ENCODE measurements at places on chromosomes 1 and 21.

DNA sequence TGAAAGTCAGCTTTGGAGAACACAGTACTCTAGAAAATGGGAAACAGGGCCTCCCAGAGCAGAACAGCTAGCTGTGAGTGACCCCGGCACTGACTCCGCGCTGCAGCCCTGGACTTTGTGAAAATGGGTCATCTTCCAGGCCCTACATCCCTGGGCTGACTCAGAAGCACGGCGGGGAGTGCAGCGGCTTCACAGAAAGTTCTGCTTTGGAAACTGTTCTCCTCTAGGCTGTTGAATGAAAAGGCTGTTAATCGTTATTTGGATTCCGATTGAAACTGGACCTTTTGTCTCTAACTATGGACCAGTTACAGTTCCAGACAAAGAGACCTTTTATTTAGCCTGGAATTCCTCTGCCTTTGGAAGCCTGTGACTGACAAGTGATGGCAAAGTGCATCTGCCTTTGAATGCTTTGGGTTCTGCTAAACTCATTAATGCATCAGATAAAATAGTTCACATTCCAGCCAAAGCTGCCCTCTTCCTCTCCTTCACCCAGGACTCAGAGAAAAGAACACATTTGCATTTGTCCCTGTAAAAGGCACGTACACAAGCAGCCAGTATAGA is 144.9 kb upstream of the HOOK1 start:
- no peak for DNase-seq

DNA sequence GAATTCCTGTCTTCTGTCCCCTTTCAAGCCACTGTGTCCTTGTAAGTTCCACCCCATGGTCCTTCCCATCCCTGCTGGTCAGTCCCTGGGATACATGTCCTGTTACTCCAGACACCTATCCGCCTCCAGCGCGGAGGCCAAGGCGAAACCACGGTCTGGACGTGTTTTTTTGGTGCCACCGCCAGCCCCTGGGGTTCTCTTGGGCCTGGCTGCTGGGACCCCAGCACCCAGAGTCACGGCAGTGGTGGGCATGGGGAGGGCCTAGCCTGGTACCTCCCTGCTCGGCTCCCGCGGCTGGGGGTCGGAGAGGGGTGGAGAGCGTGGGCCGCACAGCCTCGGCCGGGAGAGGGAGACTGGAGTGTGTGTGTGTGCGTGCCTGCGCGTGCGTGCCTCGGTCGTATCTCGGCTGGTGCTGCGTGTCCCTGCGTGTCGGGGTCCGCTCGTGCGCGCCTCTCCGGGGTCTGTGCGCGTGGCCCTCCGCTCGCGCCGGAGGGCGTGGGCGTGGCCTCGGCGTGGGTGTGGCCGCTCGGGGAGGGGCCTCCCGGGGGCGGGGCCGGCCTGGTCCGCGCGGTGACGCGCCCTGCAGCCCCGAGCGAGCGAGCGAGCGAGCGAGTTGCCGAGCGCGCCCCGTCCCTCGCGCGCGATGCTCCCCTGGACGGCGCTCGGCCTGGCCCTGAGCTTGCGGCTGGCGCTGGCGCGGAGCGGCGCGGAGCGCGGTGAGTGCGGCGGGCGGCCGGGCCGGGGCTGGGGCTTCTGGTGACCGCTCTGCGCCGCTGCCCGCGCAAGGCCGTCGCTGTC is at the start of gene VWA1:
VWA1 (plus strand) TSS at position 585 of the 798 bp plus-strand sequence; CDS start at position 644, 59 bp downstream.
- DNase-seq: peak; percentile 88

GRCh38 chr1:222798975-222799374 is 15.9 kb upstream of the DISP1 start:
- DNase-seq: no peak

- no peak for DNase-seq
Observed at GRCh38 chr21:46660505-46660904, 25.0 kb downstream of the PRMT2 start.

- no peak for DNase-seq
Observed at GRCh38 chr1:235500971-235501540, 3.2 kb downstream of the B3GALNT2 start.

GRCh38 chr1:243258731-243259130 is 2.9 kb downstream of the SDCCAG8 start:
- no peak for DNase-seq

- no peak for DNase-seq
Observed at GRCh38 chr1:218945050-218945449, 228.6 kb upstream of the LYPLAL1 start.

DNA sequence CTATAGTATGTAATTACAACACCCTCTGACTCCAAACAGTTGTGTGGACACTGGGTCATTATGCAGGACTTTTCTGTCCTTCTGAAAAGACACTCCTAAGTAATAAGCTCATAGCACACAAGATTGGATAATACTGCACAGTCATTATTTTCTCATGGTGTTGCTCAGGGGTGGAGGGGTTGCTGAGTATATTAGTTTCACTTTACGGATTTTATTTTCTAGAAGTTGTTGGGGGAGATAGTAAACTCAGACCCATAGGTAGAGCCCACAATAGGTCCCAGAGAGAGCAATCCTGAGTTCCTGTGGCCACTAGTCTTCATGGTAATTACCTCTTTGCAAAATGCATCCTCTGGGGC is 53.4 kb downstream of the DUSP10 start:
- DNase-seq: no peak

GRCh38 chr1:149986486-149987296 is 23.8 kb downstream of the OTUD7B start:
- no peak for DNase-seq

DNA sequence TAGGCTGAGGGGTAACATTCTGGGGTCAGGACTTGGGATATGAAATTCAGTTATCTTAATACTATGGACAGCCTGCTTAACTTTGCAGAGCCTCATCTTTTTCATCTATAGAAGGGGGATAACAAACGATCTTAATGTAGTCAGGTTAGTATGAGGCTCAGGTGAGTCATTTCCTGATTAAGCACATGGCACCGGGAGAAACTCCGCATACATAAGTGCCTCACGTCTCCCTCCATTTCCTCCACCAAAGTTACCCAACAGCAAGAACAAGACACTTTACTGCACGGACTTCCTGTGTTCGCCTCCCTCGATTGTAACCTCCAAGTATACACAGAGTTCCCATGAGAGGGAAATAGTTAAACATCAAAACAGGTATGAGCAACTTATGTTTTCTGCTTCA is 112.7 kb upstream of the COA6 start:
- no peak for DNase-seq

GRCh38 chr1:50295566-50295965 is 127.7 kb downstream of the DMRTA2 start:
- no peak for DNase-seq

DNA sequence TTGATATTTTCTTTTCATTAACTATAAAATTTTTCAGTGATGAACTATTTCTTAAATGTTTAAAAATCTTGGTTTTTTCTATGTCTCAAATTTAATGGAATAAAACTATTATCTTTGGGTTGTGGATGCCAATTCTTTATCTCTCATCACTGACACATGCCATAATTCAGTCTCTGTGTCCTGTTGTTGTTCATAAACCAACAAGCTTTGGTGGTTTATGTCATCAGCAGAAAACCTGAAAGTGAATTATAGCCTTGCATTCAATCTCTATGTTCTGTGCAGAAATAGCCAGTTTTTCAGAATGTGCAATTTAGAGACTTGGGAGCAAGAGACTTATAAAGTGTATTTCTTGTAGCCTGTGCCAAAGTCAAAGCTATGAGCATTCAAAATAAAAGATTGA is 462.6 kb upstream of the ADGRL4 start:
- DNase-seq: no peak

- no peak for DNase-seq
Observed at GRCh38 chr1:154170547-154171222, 15.8 kb upstream of the NUP210L start.

- DNase-seq: peak; percentile 32
Observed at GRCh38 chr21:44711327-44712202, at the start of gene TSPEAR. TSS of gene TSPEAR (minus strand) at chr21:44711572. CDS start at chr21:44711514, 58 bp downstream.

All from lung (tissue), 17 donors.